ENCODE measurements at places on chromosomes 1 and 21.

- no peak for DNase-seq
These were observed 61.2 kb upstream of the ABCG1 start for GRCh38 chr21:42157606-42158310.

- DNase-seq = no peak
These were observed 35.7 kb upstream of the ERRFI1 start for GRCh38 chr1:8061673-8062386.

DNA sequence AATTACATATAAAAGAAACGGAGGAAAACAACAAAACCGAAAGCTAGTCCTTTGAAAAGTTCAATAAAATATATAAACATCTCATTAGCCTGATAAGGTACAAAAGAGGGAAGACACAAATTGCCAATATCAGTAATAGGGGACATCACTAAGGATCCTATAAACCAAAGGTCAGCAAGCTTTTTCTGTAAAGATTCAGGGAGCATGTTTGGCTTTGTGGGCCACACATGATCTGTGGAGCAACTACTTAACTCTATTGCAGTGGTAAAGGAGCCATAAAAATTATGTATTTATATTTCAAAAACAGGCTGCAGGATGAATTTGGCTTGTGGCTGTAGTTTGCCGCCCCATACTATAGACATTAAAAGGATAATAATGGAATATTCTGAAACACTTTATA is 5.5 kb upstream of the NSUN4 start:
- DNase-seq = no peak

DNA sequence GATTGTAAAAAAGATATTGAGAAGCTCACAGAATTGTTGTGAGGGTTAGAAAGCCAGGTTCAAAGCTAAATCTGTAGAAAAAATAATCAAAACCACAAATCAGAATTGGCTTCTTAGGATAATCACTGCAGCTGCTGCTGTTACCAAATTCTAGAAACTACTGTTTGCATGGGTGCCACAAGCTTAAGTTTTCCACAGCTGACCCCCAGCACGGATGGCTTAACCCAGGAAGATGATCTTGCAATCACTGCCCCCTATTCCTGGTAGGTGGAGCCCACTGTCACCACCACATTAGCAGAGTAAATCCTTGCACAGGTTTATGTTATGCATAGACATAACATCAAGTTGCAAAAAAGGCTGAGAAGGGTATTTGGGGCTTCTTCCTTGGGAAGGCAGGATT is 877.8 kb upstream of the ADGRL2 start:
- DNase-seq = no peak

DNA sequence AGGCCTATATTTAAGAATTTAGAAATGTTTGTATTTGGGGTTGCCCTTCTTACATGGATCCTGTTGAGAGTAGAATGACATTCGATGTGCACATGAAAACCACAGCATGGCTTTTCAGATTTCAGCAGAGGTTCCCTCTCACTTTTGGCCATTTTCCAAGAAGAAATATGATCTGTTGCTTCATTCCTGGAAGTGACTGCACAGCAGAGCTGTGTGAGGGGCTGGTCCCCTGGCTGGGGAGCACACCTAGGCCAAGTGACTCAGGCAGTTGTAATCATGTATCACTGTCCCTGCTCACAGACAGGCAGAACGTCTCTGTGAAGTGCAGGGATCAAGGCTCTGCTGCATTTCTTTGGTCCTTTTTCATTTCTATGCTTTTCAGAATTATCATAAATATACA is 32.3 kb downstream of the AGT start:
- DNase-seq = peak; percentile 62

DNA sequence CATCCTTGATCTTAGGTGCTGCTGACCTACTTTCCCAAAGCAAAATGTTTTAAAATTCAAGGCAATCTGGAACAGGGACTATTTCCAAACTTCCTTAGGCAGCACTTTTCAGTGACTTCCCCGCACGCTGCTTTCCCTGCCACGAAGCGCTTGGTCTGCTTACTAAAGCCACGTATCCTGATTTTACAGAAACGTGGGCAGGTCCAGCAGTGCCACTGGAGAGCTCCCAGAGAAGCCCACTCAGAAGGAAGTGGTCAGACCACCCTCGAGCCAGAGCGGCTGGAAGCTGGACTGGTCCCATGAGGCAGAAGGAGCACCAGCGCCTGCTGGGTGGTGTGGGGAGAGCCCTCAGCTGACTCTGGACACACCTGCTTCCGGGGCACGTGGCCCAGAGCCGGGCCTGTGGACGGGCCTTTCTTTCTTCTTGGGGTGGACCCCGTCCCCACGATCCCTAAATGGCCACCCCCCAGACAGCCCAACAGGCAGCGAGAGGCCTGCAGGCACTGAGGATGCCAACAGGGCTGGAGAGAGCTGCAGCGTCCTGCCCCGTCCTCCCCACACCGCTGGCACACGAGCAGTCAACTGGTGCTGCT is 23.2 kb downstream of the PTTG1IP start:
- DNase-seq = no peak

DNA sequence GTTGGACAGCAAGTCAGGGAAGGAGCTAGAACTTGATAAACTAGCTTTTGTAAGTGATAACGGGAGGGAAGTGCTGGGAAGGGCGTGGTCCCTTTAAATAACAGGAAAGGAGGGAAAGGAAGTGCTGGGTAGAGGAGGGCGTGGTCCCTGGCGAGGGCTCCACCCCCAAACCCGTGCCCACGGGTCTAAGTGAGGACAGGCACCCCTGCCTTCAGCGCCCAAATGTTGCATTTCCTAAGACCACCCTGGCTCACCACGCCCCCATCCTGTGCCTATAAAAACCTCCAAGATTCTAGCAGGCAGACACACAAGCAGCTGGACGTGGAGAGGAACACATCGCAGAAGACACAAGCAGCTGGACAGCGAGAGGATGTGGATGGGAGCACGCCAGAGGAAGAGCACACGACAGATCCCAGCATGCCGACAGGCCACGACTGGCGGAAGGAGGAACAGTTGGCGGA is 58.5 kb downstream of the PALMD start:
- no peak for DNase-seq

DNA sequence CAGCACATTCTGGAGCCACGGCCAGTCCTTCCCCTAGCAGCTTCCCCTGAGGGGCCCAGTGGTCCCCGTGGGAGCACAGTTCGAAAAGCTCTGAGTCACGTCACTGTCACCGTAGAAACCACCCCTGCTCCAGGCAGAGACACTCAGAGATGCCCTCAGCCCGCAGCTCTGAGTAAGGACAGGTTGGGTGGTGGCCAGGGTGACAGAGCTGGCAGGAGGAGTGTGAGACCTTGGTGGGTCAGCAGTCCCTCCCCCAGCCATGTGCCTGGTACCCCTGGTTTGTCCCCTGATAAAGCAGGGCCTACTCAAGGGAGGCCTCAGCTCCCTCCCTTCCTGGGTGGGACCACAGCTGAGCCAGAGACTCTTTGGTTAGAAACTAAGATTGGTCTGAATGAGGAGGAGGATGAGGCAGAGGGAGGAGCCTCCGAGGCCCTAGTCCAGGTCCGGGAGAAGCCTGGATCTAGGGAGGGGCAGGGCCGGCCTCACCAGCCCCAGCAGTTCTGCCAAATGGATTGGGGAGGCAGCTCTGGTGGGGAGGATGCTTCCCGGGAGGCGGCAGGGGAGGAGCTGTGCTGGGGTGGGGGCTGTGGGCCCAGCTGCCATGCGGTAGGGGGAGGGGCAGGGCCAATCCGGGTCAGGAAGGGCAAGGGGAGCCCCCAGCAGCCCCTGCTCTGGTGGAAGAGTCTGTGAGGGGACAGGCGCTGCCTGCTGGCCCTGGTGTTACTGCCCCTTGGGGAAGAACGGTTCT is 55.2 kb downstream of the SLC9A1 start:
- no peak for DNase-seq

GRCh38 chr1:232221802-232222499 is 408.0 kb downstream of the SIPA1L2 start:
- no peak for DNase-seq

GRCh38 chr1:157139052-157139715 is 989 bp upstream of the ETV3 start:
- no peak for DNase-seq

- no peak for DNase-seq
These were observed 182.0 kb downstream of the PLPP3 start for GRCh38 chr1:56397409-56397808.

- no peak for DNase-seq
These were observed 17.3 kb downstream of the ZFYVE9 start for GRCh38 chr1:52159033-52159789.

Measured in smooth muscle cell of the brain vasculature (primary cell).